ENCODE measurements at places on chromosomes 5 and 9.

GRCh38 chr5:178244576-178244975 lies 12.0 kb upstream of the PHYKPL start:
- DNase-seq = peak; percentile 6

DNA sequence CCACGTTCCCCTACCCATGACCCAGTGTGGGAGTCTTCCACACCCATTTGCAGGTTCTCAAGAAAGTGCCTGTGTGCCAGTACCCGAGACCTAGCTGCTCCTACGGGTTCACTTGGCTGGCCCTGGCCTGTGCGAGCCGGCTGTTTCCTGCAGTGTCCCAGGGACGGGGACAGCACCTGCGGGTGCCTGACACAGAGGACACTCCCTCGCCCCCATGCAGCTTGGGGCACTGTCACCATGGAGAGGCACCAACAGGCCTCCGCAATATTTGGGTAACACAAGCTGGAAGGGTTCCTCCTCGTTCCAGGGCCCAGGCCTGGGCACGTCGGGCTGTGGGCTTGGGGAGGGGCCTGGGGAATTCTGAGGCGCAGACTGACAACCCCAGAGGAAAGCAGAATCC lies 41.4 kb downstream of the DUSP1 start:
- no peak for DNase-seq

DNA sequence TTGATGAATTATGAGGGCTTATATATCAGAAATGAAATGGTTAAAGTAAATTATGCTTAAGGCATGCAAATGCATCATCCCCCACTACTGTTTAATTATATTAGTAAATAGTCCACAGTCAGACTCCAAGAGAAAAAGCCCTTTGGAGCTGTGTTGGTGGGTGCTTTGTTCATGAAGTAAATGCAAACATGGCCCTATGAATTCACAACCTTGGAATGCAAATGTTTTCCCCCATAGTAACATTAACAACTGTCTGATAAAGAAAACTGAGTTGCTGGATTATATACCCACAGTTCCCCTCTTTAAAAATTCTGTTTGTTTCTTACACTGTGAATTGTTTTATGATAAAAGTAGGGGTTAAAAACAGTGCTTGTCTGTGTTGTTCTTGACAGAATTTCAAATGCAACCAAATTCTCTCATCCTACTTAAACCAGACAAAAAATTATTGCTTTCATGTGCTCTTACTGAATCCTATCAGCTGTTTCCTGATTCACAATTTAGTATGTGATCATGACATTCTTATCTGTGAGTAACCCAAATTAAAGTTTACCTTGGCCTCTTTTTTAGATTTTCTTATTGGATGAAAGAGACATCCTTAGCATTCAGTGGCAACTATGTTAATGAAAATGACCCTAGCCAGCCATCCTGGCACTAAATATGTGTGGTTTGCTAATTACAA lies 48.5 kb upstream of the SNCAIP start:
- DNase-seq = peak; percentile 43

DNA sequence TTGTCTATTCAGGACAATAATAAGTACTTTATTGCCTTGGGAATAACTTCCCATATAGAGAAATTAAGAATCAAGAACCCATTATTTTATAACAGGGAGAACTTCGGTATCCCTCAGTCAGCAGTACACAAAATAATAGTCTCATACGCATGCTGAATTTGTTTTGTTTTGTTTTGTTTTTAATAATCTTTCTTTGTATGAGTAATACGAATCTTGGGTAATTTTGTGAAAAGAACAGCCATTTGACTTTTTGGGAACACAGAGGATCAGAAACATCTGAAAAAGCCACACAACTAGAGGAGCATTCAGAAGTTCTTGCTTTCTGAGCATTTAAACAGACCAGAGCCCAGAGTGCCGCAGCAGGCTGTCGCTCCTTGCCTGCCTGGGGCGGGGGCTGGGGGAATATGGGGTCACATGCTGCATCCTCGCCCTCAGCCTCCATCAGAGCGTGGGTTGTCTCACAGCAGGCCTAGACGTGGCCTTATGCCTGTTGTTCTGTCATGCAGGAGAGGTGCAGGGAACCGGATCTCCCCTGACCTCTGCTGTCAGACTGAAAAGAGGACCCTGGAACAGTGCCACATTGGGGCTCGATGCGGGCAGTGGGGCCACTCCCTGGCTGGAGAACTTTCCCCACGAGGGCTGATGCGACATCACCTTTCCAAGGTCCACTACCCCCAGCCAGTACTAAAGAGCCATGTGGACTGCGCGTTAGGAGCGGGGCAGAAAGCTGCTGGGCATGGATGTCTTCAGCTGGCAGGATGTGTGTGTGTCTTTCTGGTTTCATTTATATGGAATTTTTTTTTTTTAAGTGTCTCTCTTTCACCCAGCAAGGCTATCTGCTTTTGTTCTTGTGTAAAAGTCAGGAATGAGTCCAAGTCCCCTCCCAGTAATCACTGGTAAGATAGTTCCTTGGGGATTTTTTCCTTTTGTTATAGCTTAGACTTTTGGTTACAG lies 133.4 kb upstream of the OTULINL start:
- peak; percentile 62 for DNase-seq

DNA sequence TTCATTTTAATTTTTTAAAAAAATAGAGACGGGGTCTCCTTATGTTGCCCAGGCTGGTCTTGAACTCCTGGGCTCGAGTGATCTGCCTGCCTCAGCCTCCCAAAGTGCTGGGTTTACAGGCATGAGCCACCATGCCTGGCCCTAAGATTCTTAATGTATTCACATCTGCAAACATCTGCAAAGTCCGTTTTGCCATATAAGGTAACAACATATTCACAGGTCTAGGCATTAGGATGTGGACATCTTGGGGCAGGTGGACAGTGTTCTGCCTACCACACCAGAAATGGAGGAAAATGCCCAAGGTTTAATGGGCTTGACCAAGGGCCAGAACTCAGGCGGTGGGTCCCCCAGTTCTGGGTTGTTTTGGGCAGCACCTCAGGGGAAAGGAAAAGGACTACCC lies 41.6 kb upstream of the VDAC1 start:
- no peak for DNase-seq

GRCh38 chr9:32442433-32442832 lies 58.0 kb downstream of the ACO1 start:
- no peak for DNase-seq

DNA sequence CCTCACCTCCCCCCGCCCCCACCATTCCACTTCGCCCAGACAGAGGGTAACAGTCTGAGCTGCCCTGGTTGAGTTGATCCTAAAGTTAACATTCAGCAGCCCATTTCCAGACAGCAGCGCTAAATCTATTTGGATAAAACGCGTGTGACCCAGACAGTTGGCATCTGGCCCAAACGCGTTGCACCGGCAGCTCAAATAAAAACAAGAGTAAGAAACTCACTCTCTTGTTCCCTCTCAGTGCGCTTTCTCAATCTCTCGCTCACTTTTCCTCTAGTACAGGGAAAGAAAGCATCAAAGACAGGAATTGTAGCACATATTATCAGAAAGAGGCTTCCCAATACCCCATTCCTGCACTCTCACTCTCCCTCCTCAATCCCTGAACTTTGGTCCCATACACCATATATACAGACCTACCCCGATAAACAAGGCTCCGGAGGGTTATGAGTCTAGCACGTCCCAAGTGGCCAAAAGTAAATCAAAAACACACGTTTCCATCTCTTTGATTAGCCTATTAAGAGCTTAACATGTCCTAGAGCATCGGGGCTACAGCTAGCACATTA lies 1.3 kb downstream of the ADAMTS6 start:
- peak; percentile 93 for DNase-seq

- DNase-seq = peak; percentile 40
These were observed 91.1 kb upstream of the FBN2 start for GRCh38 chr5:128629157-128629556.

GRCh38 chr5:22070186-22070728 lies 782.9 kb downstream of the CDH12 start:
- DNase-seq = no peak

GRCh38 chr5:147912011-147912410 lies 5.7 kb upstream of the C5orf46 start:
- no peak for DNase-seq

DNA sequence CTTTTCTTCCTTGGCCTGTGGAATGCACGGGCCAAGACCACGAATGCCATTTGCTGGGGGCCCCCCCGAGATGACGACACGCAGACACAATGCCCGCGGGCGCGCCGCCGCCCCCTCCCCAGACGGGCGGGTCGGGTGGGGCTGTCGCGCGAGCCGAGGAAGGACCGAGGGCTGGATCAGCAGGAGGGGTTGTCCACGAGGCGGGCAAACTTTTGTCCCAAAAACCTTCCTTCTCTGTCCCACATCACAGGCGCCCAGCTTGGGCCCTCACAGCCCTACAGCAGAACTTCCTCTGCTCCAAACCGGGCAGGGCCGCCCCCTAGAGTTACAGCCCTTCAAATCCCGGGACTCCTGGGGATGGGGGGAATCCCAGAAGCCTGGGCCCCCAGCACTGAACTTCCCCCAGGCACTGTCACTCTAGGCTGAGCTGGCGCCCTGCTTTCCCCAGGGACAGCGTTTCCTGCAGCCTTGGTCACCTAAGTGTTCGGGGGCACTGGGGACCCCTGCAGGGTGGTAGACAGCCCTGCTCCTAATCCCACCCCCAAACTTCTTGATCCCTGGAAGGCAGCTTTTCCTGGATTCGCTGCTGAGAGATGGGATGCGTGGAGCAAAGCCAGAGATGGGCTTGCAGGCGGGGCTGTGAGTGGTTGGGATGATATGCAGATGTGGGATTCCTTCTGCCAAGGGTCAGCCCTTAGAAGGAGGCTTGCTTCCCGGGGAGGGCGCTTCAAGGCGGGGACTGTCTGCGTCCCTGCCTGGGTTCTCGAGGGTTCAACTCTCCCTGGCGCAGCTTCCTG lies 980 bp downstream of the COL5A1 start:
- DNase-seq = peak; percentile 82

DNA sequence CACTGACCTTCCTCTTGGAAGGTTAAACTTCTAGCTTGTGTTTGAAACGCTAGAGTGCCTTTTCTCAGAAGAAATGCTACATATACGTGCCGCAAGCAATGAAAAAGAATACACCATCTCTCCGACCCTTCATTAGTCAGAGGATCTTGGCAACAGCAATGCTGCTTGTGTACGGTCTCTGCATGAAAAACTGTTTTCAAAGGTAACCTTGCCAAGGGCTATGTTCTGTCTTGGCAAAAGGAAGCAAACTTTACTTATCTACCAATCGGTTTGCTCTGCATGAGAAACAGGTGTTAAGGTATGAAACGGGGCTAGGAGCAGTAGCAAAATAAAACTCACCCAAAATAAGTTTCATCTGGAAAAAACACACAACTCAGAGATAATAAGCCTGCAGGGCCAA lies 297.8 kb downstream of the FBXL17 start:
- no peak for DNase-seq

- no peak for DNase-seq
These were observed 5.7 kb upstream of the SMU1 start for GRCh38 chr9:33082128-33082527.

- no peak for DNase-seq
These were observed 53.1 kb downstream of the SYK start for GRCh38 chr9:90854637-90855175.

Measured in fibroblast of skin of abdomen (primary cell).